NCI-H1436 treated with DMSO at 0.1 percent for 48 hours (cell line): ENCODE measurements at places on chromosomes 7 and 10.

DNA sequence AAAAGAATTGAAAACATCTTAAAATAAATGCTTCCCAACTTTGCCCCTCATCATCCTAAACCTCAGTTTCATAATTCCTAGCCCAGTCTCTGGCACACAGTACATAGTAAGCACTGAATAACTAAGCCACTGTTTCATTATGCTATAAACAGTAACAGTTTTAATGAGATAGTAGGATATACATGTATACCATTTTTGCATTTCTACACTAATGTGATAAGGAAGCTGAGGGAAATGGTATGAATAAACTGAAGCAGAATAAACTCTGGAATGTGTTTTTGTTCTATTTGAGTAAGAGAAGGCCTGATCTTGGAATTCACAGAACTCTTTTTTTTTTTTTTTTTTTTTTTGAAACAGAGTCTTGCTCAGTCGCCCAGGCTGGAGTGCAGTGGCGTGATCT lies 8.8 kb downstream of the NAPEPLD start:
- no peak for DNase-seq

DNA sequence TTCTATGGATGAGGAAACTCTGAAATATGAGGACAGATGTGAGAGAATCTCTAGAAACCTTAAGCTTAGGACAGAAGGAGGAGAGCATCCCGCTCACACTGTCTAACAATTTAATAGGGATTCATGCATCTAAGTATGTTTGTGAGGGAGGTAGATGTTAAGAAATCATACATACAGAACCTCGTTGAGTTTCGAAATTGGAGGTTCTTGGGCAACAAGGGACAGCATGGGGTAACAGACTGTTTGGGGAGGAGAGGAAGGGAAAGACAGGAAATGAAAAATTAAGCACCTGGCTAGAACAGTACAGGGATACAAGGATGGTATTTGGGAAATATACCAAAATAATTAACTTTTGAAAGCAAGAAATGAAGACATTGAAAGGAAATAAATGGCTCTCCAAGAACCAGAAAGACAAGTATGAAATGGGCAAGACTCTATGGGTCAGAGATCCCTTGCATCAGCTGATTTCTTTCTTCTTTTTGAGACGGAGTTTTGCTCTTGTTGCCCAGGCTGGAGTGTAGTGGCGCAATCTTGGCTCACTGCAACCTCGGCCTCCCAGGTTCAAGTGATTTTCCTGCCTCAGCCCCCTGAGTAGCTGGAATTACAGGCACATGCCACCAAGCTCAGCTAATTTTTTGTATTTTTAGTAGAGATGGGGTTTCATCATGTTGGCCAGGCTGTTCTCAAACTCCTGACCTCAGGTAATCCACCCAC lies 207.9 kb downstream of the CTNNA3 start:
- DNase-seq: no peak

- no peak for DNase-seq
Observed at GRCh38 chr7:30869794-30870611, 41.6 kb upstream of the AQP1 start.

DNA sequence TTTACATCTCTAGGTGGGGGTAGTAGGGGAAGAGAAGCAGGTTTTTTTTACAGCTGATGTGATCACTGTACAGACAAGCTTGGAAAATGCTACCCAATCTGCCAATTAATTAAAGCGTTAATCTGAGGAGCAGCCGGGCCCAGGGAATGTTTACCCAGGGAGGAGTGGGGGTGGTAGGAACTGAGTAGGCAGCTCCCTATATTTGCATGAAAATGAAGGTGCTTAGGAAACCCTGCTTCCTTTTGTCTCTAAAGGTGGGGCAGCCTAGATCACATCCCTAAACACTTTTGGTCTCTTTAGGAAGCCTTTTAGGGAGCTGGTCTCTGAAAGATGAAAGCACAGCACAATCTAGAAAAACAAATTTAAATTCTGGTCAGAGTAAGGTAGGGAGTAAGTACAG lies 53.0 kb upstream of the NFKB2 start:
- no peak for DNase-seq

GRCh38 chr7:80127412-80128160 lies 7.0 kb upstream of the GNAI1 start:
- DNase-seq: no peak

- no peak for DNase-seq
Observed at GRCh38 chr7:115911465-115911864, 119.1 kb downstream of the TFEC start.

DNA sequence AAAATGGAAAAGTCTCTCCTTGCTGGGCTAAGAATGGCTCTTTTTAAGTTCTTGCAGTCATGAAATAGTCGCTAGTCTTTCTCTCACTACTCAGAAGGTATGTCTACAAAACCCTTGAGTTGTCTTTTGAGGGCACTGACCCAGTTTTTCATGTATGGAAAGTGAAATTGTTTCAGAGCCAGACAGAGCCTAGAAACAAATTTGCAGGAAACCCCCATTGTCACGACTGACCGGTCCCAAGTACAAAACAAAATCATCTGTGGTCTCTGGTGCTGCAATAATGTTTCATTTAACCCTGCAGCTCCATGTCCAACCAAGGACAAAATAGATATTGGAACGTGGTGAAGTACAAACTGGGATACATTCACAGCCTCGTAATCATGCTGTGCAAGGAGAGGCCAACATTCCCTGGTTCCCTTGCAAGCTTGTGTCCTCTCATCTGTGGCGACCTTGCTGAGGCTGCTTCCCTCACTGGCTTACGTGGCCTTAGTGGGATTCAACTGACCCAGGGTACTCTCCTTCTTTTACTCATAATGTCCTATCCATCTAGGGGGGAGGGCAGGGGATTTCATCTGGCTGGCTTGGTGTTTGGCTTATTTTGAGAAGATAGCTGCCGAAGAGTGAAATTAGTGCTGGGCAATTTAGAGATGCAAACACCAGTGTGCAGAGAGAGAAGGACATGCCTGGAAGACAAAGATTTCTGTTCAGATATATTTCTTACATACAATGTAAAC lies 172.5 kb downstream of the IPMK start:
- DNase-seq: no peak

DNA sequence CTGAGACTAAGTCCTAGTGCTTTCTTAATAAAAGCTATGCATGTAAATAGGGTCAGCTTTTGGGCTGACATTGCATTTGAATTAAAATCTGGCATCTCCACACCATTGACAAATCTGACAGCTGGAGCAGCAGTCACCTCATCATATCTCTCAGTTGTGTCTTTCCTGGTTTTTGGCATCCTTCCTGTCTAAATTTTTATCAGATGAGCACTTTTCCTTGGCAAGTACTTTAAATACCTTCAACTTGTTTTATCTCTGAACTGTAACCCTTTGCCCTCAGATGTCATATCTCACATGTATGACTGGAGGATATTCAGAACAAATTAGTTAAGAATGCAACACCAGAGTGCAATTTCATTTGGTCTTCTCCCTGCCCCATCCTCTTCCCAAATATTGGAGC lies 1066.2 kb downstream of the LRMDA start:
- DNase-seq: no peak

GRCh38 chr7:120842121-120842621 lies 15.8 kb downstream of the TSPAN12 start:
- DNase-seq: no peak

- no peak for DNase-seq
Observed at GRCh38 chr7:150400008-150400787, 21.1 kb downstream of the ZNF775 start.

DNA sequence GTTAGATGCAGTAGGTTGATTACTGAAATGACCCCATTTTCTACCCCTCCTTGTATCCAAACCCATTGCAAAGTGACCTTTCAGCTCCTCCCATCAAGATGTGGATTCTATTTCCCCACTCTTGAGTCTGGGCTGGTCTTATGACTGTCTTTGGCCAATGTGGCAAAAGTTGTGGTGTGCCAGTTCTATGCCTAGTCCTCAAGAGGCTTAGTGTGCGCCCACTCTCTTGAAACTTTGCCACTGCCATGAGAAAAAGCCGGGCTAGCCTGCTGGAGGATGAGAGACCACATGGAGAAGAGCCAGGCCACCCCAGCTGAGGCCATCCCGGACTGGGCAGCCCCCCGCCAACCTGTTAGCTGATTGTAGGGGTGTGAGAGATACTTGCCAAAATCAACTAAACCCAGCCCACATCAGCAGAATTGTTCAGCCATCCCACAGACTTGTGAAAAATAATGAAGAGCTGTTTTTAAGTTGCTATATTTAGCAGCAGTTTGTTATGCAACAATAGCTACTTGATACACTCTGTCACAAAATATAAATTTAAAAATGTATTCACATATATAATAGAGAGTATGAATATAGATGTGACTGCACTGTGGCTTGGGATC lies 131.0 kb upstream of the PALS2 start:
- no peak for DNase-seq

- no peak for DNase-seq
Observed at GRCh38 chr10:47285381-47286115, 14.4 kb upstream of the GDF10 start.

DNA sequence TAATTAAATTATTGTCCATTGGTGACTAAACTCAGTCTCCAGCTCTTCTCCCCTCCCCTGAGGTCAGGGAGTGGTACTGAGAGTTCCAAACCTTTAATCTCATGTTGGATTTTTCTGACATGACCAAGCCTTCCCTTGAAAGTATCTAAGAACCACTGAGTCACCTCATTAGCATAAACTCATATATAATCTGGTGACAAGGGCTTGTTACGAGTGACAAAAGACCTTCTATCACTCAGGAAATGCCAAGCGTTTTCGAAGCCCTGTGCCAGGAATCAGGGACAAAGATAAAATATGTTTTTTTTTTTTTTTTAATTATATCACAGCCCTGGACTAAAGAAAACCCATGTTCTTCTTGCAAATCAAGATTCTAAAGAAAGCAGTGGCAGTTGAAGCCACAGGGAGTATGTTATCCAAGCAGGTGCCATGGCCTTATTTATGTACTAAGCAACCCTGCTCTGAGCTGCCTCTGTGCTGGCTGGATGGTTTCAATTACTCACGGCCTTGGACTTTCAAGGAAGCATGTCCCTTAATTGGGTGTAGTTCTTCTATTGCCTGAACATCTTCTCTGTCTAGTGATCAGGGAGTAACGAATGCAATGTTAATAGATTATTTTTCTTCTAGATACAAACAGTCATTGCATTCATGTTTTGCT lies 169.0 kb upstream of the PRKCQ start:
- DNase-seq: no peak

GRCh38 chr7:43844257-43844656 lies 25.1 kb downstream of the MRPS24 start:
- no peak for DNase-seq

DNA sequence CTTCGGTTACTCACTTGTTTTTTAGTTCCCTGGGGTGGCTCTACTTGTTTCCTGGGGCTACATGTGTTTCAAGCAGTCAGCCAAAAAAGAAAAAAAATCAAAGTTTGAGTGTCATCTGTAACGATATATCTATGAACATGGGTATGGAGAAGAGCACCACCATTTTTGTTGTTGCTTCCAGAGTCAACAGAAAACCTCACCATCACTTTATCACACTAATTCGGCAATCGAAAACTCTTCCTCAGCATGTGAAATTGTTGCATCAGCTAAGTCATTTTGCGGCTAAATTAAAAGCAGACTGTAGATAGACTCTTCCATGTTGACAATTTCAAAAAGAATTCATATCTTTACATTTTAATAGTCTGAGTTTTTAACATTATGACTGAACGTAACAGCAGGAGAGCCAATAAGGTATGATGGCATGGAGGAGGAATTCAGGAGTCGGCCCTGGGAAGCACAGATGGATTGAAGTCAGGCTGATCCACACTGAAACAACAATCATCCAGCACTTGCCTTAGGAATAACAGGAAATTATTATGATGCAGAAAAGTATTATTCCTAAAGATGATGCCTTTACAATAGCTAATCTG lies 455.7 kb upstream of the KLF6 start:
- no peak for DNase-seq

- DNase-seq: no peak
Observed at GRCh38 chr10:121469797-121470606, 128.2 kb downstream of the FGFR2 start.

DNA sequence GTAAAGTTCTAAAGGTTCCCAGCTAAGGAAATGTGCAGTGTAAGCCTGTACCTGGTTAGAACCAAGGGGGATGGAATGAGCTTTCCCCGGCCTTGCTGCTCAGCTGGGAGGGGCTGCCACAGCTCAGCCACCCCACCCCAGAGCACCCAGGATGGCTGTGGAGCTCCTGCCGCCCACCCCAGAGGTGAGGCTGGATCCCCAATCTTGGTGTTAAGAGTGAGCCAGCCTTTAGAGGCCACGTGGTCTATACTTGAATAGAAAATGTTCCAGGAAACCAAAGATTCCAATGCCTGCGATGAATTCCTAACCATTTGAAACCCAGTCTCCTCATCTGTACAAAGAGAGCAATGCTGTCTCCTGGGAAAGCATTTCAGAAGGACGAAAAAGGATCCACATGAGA lies 16.5 kb downstream of the DIP2C start:
- DNase-seq: no peak

DNA sequence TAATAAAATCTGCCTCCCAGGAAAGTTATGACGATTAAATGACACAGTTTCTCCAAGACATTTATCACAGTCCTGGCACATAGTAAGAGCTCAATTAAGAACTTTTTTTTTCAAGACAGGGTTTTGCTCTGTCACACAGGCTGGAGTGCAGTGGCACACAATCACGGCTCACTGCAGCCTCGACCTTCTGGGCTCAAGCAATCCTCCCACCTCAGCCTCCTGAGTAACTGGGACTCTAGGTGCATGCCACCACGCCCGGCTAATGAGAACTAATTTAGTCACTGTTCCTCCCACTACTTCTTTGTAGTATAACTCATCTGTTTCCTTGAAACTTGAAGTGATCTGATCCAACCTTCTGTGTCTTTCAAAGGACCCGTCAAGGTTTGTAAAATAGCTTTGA lies 42.2 kb upstream of the MXI1 start:
- DNase-seq: no peak

- no peak for DNase-seq
Observed at GRCh38 chr7:69169386-69169785, 428.9 kb upstream of the AUTS2 start.

GRCh38 chr7:107743567-107744344 lies at the start of gene CBLL1:
TSS of gene CBLL1 (plus strand) at chr7:107744142. CDS start at chr7:107744164, 22 bp downstream.
- peak; percentile 74 for DNase-seq

DNA sequence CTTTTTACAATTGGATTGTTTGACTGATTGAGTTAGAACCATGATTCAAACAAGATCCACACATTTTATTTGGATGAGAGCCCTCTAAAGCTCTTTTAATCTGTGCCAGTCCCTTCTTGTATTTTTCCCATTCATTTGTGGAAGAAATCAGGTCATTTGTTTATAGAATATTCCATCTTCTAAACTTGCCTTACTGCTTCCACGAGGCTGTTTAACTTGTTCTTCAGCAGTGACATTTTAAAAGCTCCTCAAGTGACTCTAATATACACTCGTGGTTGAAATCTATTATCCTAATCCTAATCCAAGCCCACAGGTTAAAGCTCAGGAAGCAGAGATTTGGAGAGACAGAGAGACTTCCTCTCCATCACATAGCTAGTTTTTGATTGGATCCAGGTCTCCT lies 155.4 kb upstream of the SVIL start:
- DNase-seq: no peak

DNA sequence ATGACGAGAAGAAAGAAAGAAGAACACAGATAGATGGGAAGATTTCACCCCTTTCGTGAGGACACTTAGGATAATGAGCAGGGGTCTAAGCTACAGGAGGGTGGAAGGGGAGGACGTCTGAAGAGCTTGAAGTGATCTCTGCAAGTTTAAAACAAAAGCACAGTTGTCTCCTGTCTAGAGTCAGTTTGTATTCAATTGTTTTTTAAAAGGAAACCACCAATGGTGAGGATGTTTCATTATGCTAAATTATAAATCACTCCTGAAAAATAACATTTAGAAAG lies 85.9 kb downstream of the ADAM12 start:
- DNase-seq: no peak

GRCh38 chr7:13312307-13312706 lies 624.9 kb downstream of the ARL4A start:
- DNase-seq: no peak

GRCh38 chr10:72243822-72244437 lies 27.9 kb upstream of the ASCC1 start:
- no peak for DNase-seq
